ENCODE measurements at places on chromosomes 5 and 9.
A peak's percentile ranks its signal among the peaks of the same experiment; 100 is the strongest.

GRCh38 chr9:13857521-13857920 is 456.4 kb downstream of the NFIB start:
- no peak for DNase-seq

GRCh38 chr5:63049935-63050334 is 471.3 kb downstream of the LRRC70 start:
- DNase-seq, result no peak

- DNase-seq, result no peak
Measured at GRCh38 chr5:54713923-54714581, 196.5 kb downstream of the SNX18 start.

DNA sequence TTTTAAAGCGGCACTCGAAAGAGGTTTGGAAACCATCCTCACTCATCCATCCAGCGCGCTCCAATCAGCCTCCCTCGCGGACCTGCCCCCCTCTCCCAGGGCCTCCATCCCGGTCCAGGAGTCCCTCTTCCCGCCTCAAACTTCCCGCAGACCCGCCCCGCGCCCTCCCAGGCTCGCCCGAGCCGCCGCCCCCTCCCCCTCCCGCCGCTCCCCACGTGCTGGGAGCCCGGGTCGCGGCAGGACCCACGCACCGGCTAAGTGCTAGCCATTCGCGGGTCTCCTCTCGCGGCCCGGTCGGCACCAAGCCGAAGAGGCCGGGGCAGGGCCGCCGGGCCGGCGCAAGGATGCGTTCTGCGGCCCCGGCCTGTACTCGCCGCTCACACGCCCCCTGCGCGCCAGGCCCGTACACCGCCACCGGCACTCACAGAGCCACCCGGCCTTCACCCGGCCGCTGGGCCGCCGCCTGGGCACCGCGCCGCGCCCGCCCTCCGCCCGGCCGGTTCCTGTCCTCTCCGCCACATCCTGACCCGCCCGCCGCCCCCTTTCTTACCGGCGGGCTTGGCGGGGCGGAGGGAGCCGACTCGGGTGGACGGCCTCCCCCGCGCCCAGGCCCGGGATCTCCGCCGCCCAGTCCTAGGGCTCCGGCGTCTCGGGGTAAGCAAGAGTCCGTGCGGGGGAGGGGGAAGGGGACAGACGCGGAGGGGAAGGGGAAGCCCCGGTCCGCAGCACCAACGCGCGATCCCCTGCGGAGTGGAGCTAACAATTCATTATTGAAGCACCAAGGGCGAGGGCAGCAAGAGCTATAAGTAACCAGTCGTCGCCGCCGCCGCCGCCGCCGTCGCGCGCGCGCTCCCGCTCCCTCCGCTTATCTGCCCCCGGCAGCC is 576 bp downstream of the CHD1 start:
- DNase-seq, result peak; percentile 66

- peak; percentile 72 for DNase-seq
Measured at GRCh38 chr5:76175821-76176403, 92.7 kb downstream of the SV2C start.

- no peak for DNase-seq
Measured at GRCh38 chr9:4537581-4537980, 47.3 kb downstream of the SLC1A1 start.

GRCh38 chr9:104107799-104108198 is 13.7 kb downstream of the SMC2 start:
- DNase-seq, result no peak

DNA sequence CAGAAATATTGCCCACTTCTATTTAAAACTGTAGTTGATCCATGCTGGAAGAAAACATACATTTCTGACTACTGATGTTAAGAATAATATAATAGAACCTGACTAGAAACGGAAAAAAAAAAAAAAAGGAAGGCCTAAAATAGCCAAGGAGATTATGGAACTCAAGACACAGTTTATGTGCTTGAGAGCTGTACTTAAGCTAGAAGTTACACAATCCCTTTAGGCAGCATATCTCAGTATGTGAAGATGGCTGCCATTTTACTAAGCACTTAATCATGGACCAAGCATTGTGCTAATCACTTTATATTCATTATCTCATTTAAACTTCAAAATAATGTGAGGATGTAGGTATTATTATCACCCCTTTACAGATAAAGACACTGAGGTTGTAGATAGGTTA is 73.0 kb upstream of the NR4A3 start:
- DNase-seq, result no peak

GRCh38 chr9:76302947-76303550 is 91.2 kb downstream of the RFK start:
- peak; percentile 53 for DNase-seq

- no peak for DNase-seq
Measured at GRCh38 chr9:100724886-100725285, 147.0 kb downstream of the CAVIN4 start.

GRCh38 chr5:16582081-16582480 is 34.7 kb downstream of the RETREG1 start:
- DNase-seq, result no peak

DNA sequence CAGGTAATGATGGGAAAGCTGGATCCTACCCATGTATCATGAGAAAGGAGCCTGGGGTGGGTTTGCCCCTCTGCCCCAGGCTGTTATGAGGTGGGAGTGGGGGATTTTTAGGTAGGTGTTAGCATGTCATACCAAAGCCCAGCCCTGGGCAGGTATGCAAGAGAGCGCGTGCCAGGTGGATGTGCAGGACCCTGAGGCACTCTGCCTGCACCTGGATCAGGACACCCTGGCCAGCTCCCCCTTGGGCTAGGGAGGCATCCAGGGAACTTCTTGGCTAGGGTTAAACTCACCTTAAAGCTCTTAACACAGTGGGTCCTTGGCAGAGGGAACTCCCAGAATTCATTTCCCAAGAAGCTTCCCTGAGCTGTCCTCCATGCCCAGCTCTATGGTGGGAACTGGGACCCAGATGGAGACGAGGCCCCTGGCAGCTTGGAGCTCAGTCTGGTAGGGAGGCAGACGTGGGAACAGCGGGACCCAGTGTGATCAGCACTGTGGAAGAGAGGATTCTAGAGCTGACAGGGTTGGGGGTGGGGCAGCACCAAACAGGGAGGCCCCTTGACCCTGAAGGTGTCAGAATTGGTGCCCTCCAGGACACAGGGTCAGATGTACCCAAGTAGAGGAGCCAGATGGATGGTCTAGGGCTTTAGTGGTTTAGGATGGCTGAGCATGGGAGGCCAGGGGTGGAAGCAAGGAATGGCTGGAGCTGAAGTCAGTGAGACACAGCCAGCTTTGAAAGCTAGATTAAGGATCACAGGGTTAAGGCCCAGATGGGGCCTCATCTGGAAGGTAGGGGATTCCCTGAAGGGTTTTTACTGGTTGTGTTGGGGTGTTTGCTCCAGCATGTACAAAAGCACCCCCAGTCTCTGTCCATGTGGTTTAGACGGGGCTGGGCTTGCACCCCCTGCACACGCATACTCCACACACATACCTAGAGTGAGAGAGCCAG is 2.2 kb upstream of the PRR7 start:
- peak; percentile 65 for DNase-seq

GRCh38 chr9:20651939-20652338 is 29.6 kb upstream of the MLLT3 start:
- no peak for DNase-seq

- no peak for DNase-seq
Measured at GRCh38 chr9:117734523-117735314, 30.5 kb downstream of the TLR4 start.

- no peak for DNase-seq
Measured at GRCh38 chr9:127574072-127574993, 37.7 kb upstream of the STXBP1 start.

DNA sequence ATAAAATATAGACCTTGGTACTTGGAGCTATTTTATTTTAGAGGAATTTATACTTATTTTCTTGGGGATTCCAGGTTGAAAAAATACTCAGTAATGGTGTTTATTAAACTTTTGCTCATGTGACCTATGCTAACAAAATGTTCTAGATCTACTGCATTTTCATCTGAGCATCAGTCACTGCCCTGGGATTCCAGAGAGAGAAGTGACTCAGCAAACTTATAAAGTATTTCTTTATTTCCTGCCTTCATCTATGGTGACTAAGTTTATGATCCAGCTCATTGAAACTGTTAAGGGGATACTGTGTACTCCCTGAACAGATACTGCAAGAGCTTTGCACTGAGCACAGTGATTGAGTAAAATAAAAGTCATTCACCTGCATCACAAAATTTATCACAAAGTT is 298.5 kb upstream of the CDH18 start:
- DNase-seq, result no peak

DNA sequence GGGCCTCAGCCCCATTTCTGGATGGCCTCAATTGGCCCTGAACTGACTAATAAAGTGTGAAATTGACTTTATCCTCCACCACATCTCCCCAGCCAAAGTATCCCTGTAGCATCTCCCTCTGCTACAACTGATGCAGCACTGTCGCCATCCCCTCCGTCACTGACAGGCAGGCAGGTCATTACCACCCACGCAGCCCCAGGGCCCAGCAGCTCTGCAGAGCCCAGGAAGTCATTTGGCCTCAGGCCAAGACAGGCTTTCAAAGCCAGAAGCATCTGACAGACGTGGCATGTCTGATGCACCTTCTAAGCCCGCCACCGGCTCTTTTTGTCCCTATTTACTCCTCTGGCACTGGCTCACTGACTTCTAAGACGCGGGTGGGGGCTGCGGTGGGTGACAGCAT is 65.3 kb downstream of the ARHGEF37 start:
- DNase-seq, result no peak

- peak; percentile 78 for DNase-seq
Measured at GRCh38 chr9:135085830-135086546, 1.5 kb upstream of the OLFM1 start.

DNA sequence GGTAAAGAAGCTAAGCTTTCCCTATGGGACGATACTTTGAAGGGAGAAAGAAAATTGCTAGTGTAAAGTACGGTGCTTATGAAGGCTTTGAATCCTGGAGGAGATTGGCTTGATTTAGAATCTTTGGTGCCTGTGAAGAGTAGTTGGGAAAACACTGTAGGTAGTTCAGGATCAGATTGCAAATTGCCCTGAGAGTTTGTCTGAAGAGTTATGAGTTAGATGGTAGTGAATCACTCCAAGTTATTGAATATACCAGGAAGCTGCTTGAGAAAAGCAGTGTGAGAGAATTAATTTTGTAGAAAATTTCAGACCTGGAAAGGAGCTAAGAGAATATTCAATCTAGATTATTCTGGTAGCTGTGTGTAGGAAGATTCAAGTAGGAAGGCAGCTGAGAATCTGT is 11.5 kb downstream of the MAN2A1 start:
- no peak for DNase-seq

- DNase-seq, result no peak
Measured at GRCh38 chr5:105812304-105812703, 1858.4 kb downstream of the EFNA5 start.

DNA sequence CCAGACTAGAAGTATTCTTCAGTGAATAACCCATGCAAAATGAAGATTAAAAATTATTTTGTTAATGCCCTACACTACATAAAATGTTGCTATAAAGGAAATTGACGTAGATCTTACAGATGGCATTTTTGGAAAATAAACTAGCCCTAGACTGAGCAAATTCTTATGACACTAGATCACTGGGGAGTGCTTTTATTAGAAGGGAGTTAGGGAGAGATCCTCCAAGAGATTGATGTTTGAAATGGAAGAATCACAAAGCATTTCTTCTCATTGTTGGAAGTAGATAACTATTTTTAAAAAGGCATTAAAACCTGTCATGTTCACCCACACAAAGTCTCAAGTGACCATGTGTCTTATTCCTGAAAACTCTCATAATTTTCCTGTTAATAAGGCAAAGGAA is 351.1 kb upstream of the TLE4 start:
- DNase-seq, result no peak

DNA sequence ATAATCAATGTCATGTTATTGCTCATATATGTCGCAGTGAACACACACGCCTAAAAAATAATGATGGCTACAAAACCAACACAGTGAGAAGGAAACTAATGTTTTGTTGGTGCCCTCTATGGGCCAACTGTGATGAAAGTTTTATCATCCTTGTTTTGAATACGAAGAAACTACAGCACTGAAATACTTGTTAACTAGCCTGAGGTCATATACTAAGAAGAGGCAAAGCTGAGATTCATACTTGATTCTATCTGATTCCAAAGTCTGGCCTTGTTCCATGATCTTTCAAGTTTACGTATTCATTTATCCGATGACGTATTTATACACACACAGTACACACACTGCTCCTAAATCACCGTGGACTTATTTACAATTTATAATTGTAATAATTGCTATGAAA is 16.1 kb upstream of the DRD1 start:
- no peak for DNase-seq

GRCh38 chr5:61732369-61732768 is 400.3 kb downstream of the ZSWIM6 start:
- no peak for DNase-seq
